Activated CD4-positive, alpha-beta memory T cell treated with anti-CD3 and anti-CD28 coated beads, Interleukin-2, amount 10 ng/mL, durations not matched to agents 7 days and 5 days (primary cell): ENCODE measurements at places on chromosomes 3 and 15. TPM values are rescaled to one million over a fixed set of nuclear protein-coding genes. Genes with fewer than 3 reads are reported as not detected.

DNA sequence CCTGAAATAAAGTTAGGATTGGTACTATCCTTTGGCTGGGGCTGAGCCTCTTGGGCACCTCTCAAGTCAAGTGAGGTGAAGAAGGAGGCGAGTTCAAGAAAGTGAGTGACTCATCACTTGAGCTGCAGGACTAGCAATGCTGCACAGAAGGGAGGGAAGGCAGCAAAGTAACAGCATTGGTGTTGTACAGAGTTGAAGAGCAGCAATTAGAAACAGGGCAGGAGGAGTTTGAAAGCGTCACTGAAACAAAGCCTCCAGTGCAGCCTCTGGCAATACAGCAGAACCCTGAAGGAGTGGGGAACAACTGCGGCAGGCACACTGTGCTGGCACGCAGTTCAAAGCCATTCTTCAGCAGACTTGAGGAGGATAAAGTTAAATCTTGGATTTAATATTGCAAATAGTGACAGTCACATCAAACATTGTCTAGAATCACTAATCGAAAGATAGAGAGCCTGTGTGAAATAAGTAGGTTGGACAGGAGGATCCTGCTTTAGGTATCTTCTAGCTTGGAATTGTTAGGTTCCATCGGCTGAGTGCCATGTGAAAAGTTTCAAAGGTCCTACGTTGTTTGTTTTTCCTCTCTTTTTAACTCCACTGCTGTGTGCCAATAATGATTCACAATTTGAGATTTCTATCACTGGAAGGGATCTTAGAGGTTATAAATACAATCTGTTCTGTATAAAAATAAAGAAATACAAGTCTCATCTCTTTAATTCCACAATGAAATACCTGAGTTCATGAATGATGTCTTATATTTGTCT lies 479.8 kb downstream of the NAALADL2 start:
- no peak overlapping the region for H3K27ac ChIP-seq
- H3K4me1 ChIP-seq: no peaks in the 10 kb centered on the region
- H3K4me3 ChIP-seq: no peak overlapping the region
- DNase-seq: no peak
- H3K36me3 ChIP-seq: no peaks in the 10 kb centered on the region

DNA sequence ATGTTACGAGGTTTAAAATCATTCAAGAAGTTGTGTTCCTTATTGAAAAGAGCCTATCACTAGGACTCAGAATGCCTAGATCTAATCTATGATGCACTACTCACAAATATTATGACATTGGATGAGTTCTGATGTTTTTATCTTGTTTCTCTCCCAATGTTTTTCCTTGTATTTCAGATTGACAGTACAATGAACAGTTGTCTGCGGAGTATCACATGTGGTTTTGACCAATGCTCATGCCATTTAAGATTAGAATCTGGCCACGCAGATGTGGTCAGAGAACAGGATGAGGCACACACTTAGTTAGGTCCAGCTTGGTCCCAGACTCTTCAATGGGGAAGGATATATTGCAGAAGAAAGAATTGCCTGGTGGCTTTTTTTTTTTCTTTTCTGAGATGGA lies 25.6 kb upstream of the CCDC50 start:
- no peak overlapping the region for H3K27ac ChIP-seq
- no peaks in the 10 kb centered on the region for H3K36me3 ChIP-seq
- no peak for DNase-seq
- H3K4me1 ChIP-seq: no peaks in the 10 kb centered on the region

DNA sequence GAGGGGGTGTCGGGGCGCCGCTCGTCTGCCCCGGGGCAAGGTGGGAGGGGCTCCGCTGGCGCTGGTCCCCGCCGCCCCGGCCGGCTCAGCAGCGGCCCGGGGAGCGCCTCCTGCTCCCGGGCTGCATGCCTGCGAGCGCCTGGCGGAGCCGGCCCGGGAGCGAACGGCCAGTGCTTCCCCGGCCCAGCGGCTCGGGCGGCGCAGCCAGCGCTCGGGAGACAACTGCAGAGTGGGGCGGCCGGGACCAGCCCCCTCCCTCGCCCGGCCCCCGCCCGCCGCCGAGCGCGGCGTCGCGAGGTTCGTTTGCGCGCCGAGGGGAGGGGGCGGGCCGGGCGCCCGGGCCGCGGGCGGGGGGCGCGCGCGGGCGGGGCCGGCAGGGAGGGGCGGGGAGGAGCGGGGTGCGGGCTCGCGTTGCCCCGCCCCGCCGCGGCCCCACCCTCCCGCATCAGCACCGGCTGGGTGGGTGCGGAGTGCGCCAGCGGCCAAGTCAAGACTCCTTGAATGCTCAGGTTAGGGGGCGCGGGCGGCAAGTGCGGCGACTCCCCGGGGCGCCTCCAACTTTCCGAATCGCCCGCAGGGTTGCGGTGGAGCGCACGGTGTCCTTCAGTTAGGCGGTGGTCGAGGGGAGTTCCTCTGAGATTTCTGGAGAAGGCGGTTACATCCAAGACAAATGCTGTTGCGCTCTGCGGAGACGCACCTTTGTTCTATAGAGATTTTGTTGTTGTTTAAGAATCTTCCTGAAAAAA lies at the start of gene RGMA:
Gene RGMA, minus strand, starts transcription at position 231 of the 746 bp plus-strand sequence. CDS start 279 bp downstream, outside the sequence.
- H3K36me3 ChIP-seq: no peaks in the 10 kb centered on the region
- no peak within 1 kb of the TSS for H3K27ac ChIP-seq

GRCh38 chr3:9280451-9281219 lies 31.2 kb upstream of the SRGAP3 start:
- no peaks in the 10 kb centered on the region for H3K36me3 ChIP-seq
- no peak overlapping the region for H3K27ac ChIP-seq
- no peaks in the 10 kb centered on the region for H3K4me1 ChIP-seq

DNA sequence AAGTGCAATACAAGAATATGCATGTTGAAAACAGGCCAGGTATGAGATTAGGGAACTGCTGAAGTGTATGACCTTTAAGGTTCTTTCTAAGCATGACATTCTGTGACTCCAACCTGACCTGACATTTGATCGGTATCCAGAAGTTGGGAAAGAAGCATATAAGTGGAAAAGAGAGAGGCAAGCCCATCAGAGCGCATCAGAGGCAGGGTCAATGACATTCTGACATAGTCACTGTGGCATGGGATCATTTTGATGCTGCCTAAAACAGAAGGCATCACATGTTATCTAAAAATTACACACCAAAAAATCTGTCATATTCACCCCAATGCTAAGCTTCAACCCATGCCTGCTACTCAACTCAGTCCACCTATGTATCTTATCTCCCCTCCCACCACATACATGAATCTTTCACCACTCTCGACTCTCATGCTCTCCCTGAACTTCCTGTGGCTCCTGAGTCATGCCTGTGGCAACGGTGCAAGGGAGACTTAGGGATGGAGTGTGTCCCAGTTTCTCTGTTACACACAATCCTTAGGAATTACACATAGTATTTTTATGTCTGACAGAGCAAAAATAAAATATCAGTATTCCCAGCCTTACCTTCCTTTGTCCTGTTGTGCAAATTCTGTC lies 20.5 kb upstream of the LRRN1 start:
- no peaks in the 10 kb centered on the region for H3K27me3 ChIP-seq
- no peaks in the 10 kb centered on the region for H3K36me3 ChIP-seq
- no peaks in the 10 kb centered on the region for H3K4me1 ChIP-seq
- no peak overlapping the region for H3K27ac ChIP-seq
- no peak overlapping the region for H3K4me3 ChIP-seq

DNA sequence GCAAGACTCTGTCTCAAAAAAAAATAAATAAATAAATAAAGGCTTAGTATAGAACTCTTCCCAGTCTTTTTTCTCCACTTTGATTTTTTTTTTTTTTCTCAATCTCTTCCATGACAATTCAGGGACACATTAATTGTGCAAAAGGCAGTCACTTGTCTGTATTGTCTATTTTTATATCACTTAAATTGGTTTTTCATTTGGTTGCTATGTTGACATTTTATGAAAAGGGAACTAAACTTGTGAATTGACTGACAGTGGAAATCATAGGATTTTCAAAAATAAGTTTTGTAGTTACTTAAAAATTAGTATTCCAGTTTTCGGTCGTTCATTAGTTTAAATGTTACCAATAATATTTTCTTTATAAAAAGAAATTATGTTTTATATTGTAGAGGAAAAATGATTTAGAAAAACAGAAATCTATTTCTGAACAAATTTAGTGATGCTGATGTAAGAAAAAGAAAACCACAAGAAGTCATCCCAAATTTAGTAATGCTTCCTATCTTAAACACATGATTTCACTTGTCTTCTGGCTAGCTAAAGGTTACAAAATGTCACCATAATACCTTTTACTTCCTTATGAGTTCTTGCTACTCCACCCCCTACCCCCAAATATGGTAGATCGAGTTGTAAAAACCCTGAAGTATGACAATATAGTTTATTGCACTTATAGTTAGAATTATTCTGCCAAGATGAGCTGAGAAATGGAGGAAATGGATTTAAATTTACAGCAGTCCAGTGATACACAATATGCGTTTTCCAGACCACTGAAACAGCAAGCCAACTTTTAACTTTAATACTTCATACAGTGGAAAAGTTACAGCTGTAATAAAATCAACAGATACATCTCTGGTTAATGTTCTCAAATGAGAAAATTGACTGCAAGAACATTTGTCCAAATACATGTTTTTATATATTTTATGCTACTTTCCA lies 37.0 kb downstream of the PPARG start:
- DNase-seq: no peak
- no peaks in the 10 kb centered on the region for H3K36me3 ChIP-seq
- peaks cover 2% of the 10 kb centered on the region for H3K4me1 ChIP-seq
- H3K27ac ChIP-seq: no peak overlapping the region
- H3K4me3 ChIP-seq: no peak overlapping the region

DNA sequence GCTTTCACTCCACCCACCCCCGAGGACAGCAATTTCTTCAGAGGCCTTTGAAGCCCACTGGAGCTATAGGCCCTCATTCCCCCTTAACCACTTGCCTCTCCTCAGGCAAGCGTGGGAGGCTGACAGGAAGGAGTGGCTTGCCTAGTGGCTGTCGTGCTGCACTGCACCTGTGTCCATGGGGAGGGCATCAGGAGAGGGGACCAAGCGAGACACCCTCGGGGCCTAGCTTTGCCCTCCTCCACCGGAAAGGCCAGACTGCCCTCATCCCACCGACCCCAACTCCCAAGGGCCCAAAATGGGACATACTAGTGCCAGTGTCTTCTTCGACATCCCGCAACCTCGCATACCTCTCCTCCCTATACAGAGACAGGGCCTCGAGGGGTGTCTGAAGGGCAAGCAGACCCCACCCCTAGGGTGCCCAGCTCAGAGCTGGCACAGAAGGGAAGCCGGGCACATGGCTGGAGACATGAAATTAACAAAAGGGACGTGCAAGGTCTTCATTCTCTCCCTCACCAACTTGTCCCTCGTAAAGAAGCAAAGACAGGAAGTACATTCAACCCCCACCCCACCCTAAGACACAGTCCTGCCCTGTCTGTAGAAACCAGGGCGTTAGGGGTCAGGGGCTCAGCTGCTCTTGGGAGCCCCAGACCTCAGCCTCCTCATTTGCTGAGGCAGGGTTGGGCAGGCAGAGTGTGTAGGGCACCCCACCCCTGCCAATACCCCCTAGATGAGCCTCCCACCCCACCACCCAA lies 24.3 kb downstream of the VIPR1 start:
- peak overlapping the region; percentile 65 for H3K27ac ChIP-seq
- DNase-seq: peak; percentile 45
- no peak overlapping the region for H3K4me3 ChIP-seq
- no peaks in the 10 kb centered on the region for H3K27me3 ChIP-seq

GRCh38 chr3:58520403-58521335 lies 16.3 kb downstream of the ACOX2 start:
- no peak overlapping the region for H3K4me3 ChIP-seq
- no peaks in the 10 kb centered on the region for H3K27me3 ChIP-seq
- no peak for DNase-seq

DNA sequence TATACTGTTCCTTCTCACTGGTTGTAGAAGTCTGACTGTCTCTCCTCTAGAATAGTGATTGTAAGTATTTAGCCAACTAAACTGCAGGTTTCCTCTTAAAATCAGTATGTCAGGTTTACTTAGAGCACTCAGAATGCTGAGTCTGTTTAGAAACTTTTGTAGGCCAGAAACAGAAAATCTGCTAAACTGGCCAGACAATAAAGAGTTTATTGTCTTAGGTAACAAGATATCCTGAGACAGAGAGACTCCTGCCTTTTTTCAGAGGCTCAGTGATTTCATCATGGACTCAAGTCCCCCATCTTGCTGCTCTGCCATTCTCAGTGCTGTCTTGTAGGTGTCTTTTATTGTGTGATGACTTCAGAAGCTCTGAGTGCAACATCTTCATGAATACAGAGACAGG lies 279.0 kb downstream of the MFSD1 start:
- H3K36me3 ChIP-seq: no peaks in the 10 kb centered on the region
- H3K4me3 ChIP-seq: no peak overlapping the region
- no peak for DNase-seq
- H3K4me1 ChIP-seq: no peaks in the 10 kb centered on the region

Gene TNNC1
- total RNA-seq: 2.3 TPM

Gene ROPN1
- total RNA-seq: not detected

Gene MAN2A2
- total RNA-seq: 132 TPM

Gene TNIK
- total RNA-seq: 61.7 TPM
